ENCODE measurements at places on chromosomes 4 and X. TPM values are rescaled to one million over a fixed set of nuclear protein-coding genes. Genes with fewer than 3 reads are reported as not detected.

F8 gene
- polyA plus RNA-seq: 2.1 TPM

TMEM144 gene
- polyA plus RNA-seq: 1.3 TPM

MTNR1A gene
- polyA plus RNA-seq: not detected

LRCH2 gene
- polyA plus RNA-seq: 43.3 TPM

DUX4 gene
- polyA plus RNA-seq: not detected

CDX4 gene
- polyA plus RNA-seq: not detected

WDR19 gene
- 68.6 TPM for polyA plus RNA-seq

CNKSR2 gene
- polyA plus RNA-seq: 31.1 TPM

STOX2 gene
- 26.1 TPM for polyA plus RNA-seq

CPLX1 gene
- 7.6 TPM for polyA plus RNA-seq

Data from neural cell (in vitro differentiated cells).